ENCODE measurements at places on chromosomes 12 and 14.

GRCh38 chr12:128810182-128811127 is 13.3 kb downstream of the SLC15A4 start:
- no peak for DNase-seq

DNA sequence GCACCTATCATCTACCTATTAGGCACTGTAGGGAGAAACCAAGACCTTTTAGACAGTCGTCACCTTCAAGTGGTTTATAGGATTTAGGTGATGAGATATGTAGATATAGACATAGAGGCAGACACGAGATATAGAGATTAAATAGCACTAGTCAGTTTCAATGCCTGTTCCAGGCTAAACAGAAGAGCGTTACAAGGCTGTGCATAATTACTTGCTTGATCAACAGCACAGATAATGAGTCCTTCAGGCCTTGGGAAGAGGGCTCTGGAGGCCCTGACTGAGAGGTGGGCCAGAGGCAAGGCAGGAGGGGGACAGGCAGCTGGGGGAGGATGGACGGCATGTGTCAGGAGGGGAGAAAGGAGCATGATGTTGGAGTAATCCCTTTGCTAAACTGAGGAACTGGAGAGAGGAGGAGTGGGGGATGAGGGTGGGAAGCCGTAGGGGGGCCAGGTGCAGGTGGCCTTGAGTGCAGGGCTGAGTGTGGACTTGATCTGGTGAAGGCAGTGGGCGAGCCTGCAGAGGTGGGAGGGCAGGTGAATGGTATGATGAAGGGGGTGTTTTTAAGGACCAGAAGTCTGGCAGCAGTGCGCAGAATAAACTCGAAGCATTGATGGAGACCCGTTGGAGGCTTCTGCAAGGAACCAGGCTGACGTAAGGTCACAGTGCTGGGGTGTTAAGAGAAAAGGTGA is 43.9 kb upstream of the ATP23 start:
- no peak for DNase-seq

DNA sequence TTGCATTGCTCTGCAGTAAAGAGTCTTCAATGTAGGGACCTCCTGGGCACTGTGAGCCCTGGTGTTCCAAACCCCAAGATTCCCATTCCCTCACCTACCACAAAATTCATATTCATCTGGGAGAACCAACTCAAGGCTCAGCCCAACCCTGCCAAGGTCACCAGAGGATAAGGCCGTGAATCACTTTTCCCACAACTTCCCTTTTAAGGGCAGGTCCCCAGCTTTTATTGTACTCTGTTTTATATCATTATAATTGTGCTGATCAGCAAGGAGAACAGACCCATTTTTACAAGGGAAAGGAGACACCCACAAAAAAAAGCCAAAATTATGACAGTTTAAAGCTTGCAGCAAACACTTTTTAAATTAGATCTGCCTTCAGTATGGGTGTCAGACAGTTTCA is 363.0 kb upstream of the FKBP4 start:
- DNase-seq = no peak

DNA sequence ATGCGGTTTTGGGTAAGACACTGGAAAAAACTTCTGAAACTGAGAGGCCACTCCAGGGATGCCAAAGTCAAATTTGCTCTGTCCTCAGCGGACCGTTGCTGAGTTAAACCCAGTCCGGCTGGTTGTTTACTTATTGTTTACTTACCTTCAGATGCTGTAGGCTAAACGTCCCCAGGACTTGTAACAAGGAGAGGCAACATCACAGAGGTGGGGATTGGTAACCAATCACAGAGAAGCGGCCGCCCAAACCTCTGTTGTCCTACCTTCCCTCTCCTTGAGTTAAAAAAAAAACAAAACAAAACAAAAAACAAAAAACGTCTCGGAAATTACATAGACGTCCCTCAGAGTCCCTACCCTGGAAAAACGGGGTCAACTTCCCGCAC is 380 bp downstream of the ANO2 start:
- DNase-seq = no peak

DNA sequence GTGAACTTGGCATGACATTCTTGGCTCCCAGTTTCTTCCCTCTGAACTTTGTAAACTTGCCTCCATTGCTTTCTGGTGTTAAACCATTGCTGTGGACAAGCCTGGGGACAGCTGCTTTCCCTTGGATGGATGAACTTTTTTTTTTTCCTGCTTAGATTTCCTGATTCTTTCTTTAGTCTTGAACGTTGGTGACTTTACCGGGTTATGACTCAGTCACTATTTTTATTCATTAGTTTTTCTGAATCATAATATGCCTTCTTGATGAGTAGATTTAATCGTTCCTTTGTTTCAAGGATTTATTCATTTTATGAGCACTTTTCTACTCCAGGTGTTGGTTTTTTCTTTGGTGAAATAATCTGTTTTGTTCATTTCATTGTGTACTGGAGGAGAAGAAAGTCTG is 155.0 kb upstream of the RTL1 start:
- no peak for DNase-seq

GRCh38 chr12:25241167-25242020 is 9.3 kb downstream of the KRAS start:
- no peak for DNase-seq

GRCh38 chr12:92871116-92871515 is 58.0 kb downstream of the EEA1 start:
- no peak for DNase-seq

DNA sequence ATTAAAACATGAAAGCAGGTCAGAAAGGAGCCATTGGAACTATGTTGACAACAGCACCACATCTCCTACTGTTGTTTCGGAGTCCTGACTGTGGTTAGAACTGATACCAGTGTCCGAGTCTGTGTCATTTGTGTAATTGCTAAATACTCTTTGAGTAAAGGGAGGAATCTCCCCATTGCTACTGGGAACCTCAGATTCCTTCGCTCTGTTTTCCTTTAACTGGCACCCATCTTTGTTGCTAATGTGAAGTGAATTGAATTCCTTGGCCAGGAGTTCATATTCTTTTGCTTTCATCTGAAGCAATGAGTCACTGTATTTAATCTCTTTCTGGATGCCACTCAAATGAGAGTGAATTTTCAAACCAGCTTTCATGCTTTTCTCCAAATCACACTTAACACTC is 31.5 kb downstream of the RASSF9 start:
- no peak for DNase-seq

Measured in NCI-H748 treated with DMSO at 0.1 percent for 48 hours (cell line).